ENCODE measurements at places on chromosomes 12 and 14.

GRCh38 chr14:89266754-89267153, 150.3 kb downstream of the FOXN3 start:
- no peak for DNase-seq

DNA sequence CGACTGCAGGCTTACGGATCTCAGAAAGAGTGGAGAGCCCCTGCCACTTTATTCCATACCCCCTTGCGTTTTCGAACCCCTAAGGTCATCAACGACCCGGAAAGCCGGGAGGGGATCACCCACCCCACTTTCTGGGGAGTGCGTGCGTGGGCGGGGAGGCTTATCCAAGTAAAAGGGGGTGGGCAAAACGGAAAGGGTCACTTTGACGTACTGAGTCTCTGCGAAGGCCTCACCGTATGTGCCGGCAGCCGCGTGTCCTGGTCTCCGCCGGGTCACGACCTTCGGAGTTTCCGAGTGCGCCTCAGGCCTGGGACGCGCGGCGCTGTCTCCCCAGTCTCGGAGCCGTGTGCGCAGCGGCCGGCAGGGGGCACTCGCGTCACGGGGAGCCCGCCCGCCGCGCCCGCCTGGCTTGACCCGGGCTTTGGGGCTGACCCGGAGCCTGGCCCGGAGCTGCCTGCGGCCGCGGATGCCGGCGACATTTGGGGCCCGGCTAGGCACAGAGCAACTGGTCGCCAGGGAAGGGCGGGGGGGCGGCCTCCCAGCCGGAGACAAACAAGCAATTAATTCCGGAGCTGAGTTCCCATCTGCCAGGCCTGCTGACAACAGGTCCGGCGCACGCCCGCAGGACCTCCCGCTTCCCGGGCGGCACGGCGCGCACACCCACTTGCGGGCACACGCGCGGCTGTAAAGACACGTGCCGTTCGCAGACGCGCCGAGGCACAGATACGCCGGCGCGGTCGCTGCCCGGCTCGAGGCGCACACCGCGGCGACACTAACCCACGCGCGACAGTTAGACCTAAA, 890 bp upstream of the KIF26A start:
- peak; percentile 49 for DNase-seq

DNA sequence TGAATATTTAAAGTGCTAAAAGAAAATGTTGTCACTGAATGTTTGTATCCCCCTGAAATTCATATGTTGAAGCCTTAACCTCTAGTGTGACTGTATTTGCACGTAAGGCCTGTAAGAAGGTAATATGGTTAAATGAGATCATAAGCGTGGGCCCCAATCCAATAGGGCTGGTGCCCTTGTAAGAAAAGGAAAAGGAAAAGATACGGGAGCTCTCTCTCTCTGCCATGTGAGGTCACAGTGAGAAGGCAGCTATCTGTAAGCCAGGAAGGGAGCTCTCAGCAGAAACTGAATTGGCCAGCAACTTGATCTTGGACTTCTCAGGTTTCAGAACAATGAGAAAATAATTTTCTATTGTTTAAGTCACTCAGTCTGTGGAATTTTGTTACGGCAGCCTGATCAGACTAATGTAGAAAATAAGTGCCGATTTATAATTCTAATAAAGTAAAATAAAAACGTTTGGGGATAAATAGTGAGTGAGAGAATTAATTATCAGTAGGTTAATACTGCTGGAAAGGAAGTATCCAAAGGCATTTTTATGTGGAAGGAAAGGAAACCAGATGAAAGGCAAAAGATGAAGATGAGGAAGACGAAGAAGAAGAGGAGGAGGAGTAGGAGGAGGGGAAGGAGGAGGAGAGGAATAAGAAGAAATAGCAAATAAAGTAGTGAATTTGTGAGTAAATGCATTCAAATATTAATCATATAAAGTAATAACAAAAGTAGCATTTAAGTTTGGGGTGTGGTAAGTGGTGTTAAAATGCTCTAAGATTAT, 188.5 kb upstream of the KRR1 start:
- DNase-seq, result no peak

GRCh38 chr12:19553175-19553574, 113.9 kb downstream of the AEBP2 start:
- no peak for DNase-seq

GRCh38 chr12:105428793-105429395, 98.4 kb downstream of the C12orf75 start:
- no peak for DNase-seq

GRCh38 chr14:55754471-55754870, 174.5 kb downstream of the KTN1 start:
- no peak for DNase-seq

- DNase-seq, result no peak
Observed at GRCh38 chr14:87756661-87757060, 236.3 kb downstream of the GALC start.

DNA sequence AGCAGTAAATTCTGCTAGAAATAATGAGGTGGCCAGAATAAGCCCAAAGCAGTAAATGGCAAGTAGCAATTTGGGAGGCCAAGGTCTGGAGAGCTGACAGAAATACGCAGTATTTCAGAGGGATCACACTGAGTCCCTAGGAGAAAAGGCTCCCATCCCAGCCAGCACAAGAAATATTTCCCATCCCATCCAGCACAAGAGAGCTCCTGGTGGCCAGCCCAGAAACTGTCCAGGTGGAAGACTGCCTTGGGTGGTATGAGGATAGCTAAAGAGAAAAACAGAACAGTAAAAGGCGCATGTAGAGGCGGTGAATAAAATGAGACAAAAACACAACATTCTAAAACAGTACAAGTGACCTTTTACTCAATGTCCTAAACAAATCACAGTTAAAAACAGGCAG, 120.7 kb downstream of the HECTD4 start:
- no peak for DNase-seq

- no peak for DNase-seq
Observed at GRCh38 chr14:30673071-30673470, 51.0 kb downstream of the SCFD1 start.

DNA sequence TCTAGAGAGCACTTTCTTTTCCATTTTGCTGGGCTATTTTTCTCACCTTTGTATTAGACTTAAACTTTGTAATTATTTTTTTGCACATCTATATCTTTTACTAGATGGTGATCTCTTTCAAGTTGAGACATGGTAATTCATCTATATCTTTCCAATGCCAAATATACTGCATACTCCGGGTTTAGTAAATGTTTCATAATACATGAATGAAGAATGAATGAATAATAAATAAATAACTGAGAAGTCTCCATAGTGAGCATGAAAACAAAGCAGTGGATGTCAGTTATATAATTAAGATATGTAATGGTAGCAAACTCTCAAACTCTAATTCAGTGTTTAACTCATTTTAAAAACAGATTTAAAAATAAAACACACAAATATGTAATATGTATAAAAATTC, 342.5 kb upstream of the KITLG start:
- DNase-seq, result no peak

- no peak for DNase-seq
Observed at GRCh38 chr14:35292770-35293561, 784 bp downstream of the PSMA6 start.

DNA sequence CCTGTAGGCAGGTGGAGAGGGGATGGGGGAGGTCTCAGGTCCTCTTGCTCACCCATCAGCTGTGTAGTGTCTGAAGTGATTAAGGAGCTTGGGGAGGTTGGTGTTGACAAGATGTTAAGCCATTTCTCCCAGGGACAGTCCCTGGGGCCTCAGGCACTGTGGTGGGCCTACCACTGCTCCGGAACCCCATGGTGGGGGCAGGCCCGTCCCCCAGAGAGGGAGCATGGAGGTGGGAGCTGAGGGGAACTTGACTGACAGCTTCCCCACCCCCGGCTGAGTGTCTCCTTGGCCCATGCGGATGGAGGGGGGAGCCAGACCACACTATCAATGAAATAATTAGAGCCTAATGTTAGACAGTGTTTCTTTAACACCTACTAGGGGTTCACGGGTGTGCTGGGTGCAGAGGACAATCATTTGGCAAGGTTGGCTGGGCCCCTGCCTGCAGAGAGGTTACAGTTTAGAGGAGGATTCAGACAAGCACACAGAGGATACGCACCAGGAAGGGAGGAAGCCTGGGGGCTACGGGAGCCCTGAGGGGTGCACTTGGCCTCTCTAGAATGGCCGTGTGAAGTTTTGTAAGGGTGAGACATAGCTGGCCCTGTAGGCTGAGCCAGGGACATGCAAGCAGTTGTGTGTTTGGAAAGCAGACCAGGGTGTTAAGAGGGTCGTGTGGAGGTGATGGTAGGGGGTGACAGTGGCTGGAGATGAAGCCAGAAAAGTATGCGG, 19.3 kb upstream of the KRT80 start:
- DNase-seq, result no peak

DNA sequence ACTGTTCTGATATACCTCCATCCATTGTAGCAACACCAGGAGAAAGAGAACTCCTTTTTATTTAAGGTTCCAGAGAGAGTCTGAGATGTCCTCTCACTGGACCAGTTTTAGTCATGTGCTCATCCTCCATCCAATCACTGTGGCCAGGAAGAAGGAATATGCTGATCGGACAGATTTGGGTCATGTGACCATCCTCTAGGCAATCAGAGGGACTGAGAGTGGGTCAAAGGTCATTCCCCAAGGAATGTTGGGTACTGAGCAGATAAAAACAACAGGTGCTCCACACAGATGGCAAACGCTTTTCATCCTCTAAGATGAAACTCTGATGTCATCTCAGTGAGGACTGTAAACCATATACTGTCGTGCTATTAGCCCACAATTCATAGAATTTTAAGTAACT, 28.8 kb upstream of the RPH3A start:
- no peak for DNase-seq

- DNase-seq, result no peak
Observed at GRCh38 chr14:74917646-74918081, 5.4 kb downstream of the RPS6KL1 start.

DNA sequence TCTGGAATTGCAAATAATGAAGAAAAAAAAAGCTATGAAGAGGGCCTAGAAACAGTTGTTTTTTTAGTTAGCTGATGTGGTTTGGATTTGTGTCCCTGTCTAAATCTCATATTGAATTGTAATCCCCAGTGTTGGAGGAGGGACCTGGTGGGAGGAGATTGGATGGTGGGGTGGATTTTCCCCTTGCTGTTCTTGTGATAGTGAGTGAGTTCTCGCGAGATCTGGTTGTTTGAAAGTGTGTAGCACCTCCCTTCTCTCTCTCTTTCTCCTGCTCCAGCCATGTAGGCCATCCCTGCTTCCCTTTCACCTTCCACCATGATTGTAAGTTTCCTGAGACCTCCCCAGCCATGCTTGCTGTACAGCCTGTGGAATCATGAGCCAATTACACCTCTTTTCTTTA, 126.1 kb downstream of the ASCL4 start:
- no peak for DNase-seq

- DNase-seq, result no peak
Observed at GRCh38 chr12:131536337-131536736, 174.6 kb upstream of the SFSWAP start.

GRCh38 chr12:2891240-2892053, 756 bp downstream of the TULP3 start:
- DNase-seq, result peak; percentile 63

- no peak for DNase-seq
Observed at GRCh38 chr14:35401422-35402265, 2.9 kb downstream of the NFKBIA start.

GRCh38 chr12:48086327-48086726, 19.6 kb downstream of the SENP1 start:
- DNase-seq, result no peak

DNA sequence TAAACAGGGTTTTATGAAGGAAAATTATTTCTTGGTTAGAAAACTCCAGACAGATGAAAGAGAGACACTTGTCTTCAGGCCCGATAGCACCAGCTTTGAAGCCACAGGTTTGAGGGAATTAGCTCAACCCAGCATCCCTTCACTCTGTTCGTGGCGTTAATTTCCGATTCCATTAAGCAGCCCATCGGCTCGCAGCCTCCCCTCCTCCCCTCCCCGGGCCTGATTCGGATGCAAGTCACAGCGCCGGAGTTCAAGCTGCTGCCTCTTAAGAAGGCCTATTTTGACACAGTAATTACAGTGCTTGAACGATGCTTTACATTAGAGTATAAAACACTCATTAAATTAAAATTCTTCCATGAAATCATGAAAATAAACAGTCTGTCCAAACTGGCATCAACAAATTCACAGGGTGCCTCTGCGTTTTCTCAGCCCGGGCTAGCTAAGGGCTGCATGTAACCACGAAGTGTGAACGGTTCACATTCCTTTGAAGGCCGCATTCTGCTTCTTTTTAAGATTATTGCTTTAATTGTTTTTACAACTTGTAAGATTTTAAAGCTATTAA, 145.8 kb downstream of the DICER1 start:
- no peak for DNase-seq

- no peak for DNase-seq
Observed at GRCh38 chr14:29821661-29822429, 105.8 kb downstream of the PRKD1 start.

GRCh38 chr12:57591782-57592325, 862 bp downstream of the PIP4K2C start:
- no peak for DNase-seq

DNA sequence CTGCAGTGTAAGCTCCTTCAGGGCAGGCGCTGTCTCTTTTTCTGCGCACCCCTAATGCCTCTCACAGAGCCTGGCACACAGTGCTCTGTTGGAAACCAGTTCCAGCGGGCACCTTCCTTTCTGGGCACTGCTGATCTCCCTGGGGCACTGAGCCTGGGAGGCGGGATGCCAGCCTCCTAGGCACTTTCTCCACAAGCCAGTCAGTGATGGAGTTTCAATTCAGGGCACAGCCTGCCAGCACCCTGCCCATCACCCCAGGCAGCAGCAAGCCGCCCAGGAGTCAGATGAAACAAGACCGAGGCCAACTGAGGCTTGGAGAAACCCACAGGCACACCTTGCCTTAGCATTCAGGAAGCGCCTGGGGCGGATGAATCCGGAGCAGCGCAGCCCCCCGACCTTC, 5.7 kb upstream of the CTDSP2 start:
- DNase-seq, result no peak

DNA sequence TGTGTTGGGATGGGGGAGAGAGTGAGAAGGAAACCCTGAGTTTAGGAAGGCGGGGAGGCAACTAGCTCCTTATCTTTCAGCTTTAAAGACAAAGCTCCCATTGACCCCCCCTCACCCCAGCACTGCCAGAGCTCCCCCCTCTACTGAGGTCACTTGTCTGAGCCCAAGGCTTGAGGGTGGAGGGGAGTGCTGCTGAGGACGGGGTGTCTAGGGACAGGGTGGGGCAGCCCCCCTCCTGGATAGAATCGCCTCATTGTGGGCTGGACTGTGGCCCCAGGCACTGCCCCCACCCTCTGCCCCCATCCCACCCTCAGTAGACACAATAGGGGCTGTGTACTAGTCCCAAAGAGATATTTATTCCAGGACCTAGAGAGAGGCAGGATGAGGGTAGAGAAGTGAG, 3.0 kb downstream of the ERBB3 start:
- no peak for DNase-seq
